ENCODE measurements at places on chromosomes 5 and 9.
A peak's percentile ranks its signal among the peaks of the same experiment; 100 is the strongest.

DNA sequence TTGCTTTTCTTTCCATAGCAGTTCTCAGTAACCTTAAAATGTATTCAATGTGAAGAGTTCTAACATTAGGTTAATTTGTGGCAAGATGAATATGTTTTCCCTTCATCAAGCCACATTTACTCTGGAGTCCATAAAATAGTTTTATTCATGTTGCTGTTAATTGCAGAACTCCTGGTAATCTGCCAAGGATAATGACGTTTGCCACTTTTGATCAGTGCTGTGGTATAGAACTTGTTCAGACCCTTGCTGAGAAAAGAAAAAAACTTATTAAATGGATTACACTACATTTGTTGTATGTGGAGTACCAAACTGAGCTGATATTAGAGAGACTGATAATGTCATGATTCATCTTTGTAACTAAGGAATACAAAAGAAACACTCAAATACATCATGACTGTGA lies 212.4 kb upstream of the DMAC1 start:
- DNase-seq, result peak; percentile 72

- DNase-seq, result no peak
Observed at GRCh38 chr5:135050244-135050767, 16.3 kb upstream of the PITX1 start.

GRCh38 chr5:78376315-78376714 lies 15.9 kb downstream of the SCAMP1 start:
- DNase-seq, result no peak

- no peak for DNase-seq
Observed at GRCh38 chr9:19181561-19181960, 48.9 kb upstream of the DENND4C start.

GRCh38 chr9:27344776-27345175 lies 47.8 kb upstream of the EQTN start:
- no peak for DNase-seq

GRCh38 chr9:128706671-128707381 lies 4.5 kb downstream of the PKN3 start:
- DNase-seq, result no peak

DNA sequence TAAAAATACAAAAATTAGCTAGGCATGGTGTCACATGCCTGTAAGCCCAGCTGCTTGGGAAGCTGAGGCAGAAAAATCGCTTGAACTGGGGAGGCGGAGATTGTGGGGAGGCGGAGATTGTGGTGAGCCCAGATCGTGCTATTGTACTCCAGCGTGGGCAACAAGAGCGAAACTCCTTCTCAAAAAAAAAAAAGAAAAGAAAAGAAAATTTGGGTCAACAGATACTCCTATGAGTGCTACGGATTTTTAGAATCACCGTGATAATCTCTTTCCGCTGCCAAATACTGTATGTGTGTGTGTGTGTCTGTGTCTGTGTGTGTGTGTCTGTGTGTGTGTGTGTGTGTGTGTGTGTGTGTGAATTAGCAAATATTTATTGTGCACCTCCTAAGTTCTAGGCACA lies 64.4 kb downstream of the ARRDC3 start:
- no peak for DNase-seq

DNA sequence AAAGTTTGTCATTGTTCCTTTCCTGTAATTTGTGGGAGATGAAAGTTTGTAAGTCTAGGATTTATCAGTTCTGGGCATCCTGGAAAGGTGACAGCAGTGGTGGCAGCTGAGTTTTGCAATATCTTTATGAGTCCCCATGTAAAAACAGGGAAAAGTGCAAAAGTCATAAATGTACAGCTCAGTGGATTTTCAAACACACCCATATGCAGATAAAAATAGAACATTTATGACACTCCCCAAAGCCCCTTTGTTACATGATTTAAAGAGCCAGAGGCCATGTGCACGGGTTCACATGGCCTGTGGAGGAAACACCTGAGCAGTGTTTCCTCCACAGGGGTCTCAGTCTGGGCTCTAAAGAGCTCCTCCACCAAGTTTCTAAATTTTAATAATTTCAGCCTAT lies 6.3 kb downstream of the TMEM38B start:
- peak; percentile 33 for DNase-seq

DNA sequence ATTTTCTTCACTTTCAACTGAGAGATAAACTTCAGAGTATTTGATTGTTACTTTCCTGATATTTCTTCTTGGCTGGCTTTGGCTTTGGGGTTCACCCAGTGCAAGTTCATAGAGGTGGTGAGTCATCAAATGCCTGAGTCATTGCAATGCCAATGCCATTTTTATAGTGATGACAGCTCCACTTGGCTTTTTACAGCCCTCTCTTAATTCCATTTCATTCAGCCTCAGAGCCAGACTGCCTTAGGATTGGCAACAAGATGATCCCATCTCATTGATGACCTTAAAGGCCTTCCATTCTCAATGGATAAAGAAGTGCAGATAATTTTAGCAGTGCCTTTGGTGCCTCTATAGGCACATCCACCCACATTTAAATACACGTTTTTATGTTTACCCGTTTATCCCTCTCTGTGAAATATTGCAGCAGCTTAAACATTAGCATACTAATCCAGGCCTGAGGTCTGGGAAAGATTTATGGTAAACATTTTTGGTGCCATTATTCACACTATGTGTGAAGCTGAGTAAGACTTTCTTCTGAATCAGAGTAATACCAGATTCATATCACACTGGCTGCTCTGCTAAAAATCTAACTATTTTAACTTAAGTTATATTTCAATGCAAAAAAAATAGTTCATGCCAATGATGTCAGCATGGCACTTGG lies 88.9 kb upstream of the TYRP1 start:
- DNase-seq, result peak; percentile 15

GRCh38 chr9:92887880-92888338 lies 10.1 kb upstream of the ZNF484 start:
- no peak for DNase-seq

DNA sequence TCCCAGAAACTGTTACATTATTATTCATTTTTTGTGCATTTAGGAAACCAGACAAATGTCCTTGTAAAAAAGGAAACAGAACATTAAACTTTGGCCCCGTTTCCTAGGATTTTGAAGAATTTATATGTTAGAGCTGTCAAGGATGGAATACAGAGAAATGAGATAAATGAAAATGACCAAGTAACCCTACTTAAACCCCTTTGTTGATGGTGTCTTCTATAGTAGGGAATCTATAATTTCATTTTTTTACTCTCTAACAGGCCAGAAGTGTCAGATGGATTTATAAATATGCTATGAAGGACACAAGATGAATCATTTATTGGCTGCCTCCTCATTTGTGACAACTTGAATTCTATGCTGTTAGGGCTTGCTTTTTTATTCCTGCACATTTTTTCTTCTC lies 1047.1 kb downstream of the PTPRD start:
- DNase-seq, result no peak

GRCh38 chr9:115198001-115198400 lies 80.0 kb upstream of the TNC start:
- peak; percentile 81 for DNase-seq

- DNase-seq, result no peak
Observed at GRCh38 chr9:137501457-137501856, 42.3 kb upstream of the NSMF start.

DNA sequence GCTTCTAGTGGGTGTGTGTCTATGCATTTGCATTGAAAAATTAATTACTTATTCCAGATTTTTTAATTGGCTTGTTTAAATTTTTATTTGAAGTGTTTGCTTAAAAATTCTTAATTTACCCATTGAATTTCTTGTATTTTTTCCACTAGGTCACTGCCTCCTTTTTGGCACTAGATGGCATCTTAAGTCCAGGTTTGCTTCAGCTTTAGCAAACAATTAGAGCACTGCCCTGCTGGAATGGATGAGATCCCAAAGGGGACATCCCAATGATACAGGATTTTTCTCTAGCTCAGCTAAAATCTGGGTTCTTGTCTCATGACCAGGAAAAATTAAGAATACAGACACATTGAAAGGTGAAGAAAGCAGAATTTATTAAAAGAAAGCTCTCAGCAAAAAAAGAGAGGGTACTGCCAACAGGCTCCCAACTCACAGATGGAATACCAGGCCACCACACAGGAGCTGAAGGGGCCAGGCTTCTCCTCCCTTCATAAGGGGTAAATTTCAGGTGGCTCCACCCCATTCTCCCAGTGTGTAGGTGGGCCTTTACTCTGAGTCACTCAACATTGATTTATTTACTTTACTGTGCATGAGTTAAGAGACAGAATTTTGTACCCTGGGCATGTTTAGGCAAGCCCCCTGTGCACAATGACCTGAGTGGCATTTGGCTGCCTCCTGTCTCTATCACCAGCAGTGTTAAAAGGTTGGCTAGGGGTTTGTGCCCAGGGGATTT lies 532.4 kb downstream of the ANXA1 start:
- DNase-seq, result peak; percentile 51

DNA sequence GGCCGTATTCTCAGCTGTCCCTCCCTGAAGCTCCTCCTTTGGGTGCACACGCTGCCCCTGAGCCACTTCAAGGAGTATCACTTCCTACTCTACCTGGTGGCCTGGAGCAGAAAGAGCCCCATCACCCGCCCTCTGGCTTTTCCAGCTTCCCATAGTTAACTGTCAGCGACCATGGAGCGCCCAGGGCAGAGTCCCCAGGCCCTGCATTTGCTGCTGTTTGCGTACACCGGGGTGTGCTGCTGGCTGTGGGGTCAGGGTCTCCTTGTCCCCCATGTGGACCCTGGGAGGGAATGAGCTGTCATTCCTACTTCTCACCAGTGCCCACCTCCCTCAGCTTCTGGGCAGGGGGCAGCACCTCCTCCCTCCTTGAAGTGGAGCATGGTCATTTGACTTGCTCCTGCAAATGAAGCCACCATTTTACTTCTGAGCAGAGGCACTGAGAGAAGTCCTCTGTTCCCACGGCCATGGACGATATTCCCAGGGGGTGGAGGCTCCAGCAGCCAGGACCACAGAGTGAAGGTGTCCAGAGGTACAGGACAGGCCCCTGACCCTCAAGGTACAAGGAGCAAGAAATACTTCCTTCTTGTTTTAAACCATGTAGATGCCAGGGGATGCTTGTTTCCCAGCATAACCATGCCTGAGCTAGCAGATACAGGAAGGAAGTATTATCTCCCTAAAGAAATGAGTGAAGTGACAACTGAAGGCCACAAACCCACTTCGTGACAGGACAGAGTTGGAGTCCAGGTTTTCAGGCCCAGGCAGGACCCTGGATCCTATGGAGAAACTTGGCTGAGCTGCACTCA lies 40.6 kb upstream of the COL5A1 start:
- no peak for DNase-seq

GRCh38 chr5:159427180-159428012 lies 97.1 kb upstream of the IL12B start:
- DNase-seq, result no peak

- DNase-seq, result peak; percentile 75
Observed at GRCh38 chr9:111759762-111760639, 34.7 kb downstream of the SHOC1 start.

GRCh38 chr5:43699910-43700309 lies 96.9 kb downstream of the NNT start:
- DNase-seq, result no peak

- DNase-seq, result no peak
Observed at GRCh38 chr9:11537566-11537965, 924.8 kb upstream of the PTPRD start.

- DNase-seq, result no peak
Observed at GRCh38 chr9:94906713-94907112, 180.2 kb downstream of the AOPEP start.

DNA sequence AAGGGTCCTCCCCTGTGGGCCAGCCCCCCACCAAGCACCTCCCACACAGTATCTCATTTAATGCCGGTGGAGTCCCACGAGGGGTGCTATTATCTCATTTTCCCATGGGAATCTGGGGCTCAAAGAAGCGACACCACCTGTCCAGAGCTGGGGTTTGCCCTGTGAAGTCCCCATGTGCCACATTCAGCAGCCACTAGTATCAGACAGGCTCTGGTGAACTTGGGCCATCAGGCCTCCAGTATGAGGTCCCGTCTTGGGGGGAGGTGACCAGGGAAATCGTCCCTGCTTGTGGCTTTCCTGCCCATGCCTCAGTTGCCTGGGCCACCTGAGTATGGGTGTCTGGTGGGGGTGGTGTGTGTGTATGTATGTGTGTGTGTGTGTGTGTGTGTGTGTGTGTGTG lies 222.7 kb downstream of the PBX3 start:
- no peak for DNase-seq

DNA sequence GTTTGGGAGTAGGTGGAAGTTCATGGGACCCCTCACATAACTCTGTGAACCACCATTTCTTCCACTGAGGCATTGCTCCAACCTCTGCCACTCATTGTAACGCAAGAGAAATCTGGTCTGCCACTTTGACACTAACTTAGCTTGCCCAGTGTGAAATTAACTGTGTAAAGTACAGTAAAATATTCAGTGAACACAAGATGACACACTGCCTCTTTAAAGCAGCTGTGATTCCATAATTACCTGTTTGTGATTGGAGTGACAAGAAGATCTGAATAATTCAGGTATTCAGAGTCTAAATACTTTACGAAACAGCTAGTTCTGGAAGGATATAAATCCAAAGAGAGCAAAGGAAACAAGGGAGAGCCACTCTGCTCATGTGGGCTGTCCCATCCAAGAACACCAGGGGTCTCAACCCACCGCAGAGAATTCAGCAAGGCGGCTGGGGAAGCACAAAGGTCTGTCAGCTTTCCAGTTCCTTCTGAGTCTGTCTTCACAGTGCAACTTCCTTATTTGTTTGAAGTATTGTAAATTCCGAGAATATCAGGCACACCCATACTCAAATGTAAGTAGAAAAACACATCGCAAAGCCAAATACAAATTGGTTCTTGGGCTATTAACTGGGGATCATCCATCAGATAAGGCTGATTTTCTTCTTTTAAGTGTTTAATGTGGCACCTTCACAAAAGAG lies 86.9 kb downstream of the GNAQ start:
- DNase-seq, result peak; percentile 35

- DNase-seq, result no peak
Observed at GRCh38 chr5:684751-685216, 8.4 kb downstream of the TPPP start.

GRCh38 chr9:35686222-35687203 lies 3.2 kb downstream of the TPM2 start:
- DNase-seq, result no peak

DNA sequence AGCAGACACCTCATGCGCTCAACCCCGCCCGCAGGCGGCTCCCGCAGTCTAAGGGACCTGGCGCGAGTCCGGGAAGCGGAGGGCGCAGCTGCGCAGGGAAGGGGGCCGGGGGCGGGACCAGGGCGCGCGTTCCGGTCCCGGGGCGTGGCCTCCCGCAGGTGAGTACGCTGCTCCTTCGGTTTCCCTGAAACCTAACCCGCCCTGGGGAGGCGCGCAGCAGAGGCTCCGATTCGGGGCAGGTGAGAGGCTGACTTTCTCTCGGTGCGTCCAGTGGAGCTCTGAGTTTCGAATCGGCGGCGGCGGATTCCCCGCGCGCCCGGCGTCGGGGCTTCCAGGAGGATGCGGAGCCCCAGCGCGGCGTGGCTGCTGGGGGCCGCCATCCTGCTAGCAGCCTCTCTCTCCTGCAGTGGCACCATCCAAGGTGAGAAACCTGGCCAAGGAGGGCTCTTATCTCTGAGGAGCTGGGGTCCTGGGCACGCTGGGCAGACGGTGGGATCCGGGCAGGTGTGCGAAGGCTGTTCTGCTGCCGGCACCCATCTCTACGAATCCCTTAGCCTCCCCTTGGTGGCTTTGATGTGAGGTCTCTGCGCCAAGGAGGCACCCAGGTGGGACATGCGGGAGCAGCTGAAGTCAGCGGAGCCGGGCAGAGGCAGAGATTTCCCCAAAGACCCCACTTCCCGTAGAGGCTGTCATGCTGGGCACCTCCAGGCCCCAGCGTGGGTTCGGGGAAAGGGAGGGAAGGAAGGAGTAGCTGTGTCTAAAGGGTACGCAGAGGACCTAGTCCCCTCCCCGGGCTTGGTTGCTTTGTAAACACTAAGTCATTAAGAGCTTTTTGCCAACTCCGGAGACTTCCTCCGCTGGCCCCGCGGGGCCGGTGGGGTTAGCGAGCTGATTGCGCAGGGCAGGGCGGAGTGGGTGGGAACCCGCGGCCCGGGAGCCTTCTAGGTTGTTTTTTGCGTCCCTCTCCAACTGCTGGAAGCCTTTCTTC lies at the start of gene F2RL1:
TSS of gene F2RL1 (plus strand) at position 187 of the 988 bp plus-strand sequence. CDS start at position 340, 153 bp downstream.
- peak; percentile 95 for DNase-seq
